ENCODE measurements at places on chromosomes 3 and 15.

- no peak for DNase-seq
Observed at GRCh38 chr3:26920646-26921478, 298.3 kb downstream of the LRRC3B start.

GRCh38 chr3:195061756-195062655 lies 209.0 kb downstream of the XXYLT1 start:
- no peak for DNase-seq

DNA sequence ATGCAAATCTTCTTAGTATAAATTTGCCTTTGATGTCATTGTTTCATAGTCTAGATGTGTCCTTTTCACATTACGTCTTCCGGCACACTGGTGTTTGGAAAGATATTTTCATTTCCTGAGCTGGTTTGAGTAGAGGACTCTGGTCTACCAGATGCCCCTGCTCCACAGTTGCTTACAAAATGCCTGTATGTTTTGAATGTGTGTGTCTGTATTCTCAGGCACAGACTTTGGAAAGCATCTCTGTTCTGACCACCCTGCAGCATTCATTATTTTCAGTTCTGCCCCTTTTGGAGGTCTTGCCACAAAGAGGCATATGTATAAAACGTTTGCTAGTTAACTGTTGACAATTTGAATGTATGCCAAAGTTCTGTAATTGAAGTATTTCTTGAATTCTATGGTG lies 236.0 kb upstream of the GOLIM4 start:
- DNase-seq: no peak

- no peak for DNase-seq
Observed at GRCh38 chr3:178483704-178484103, 52.5 kb upstream of the KCNMB2 start.

DNA sequence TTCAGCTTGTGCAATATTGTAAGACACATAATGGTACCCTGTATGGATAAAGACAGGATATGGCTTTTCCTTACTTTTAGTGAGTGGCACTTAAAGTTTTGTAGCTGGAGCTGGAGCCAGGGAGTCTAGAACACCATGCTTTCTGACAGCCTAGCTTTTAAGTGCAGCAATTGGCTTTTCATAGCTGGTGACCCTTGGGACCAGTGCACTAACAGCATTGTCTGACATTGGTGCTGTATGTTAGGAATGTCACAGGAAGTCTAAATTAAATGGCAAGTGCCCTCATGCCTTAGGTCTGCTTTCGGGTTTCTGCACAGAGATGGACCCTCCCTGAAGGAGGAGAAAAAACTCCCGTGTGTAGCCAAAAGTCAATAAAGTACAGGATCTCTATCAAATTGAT lies 628.2 kb downstream of the NR2F2 start:
- DNase-seq: no peak

DNA sequence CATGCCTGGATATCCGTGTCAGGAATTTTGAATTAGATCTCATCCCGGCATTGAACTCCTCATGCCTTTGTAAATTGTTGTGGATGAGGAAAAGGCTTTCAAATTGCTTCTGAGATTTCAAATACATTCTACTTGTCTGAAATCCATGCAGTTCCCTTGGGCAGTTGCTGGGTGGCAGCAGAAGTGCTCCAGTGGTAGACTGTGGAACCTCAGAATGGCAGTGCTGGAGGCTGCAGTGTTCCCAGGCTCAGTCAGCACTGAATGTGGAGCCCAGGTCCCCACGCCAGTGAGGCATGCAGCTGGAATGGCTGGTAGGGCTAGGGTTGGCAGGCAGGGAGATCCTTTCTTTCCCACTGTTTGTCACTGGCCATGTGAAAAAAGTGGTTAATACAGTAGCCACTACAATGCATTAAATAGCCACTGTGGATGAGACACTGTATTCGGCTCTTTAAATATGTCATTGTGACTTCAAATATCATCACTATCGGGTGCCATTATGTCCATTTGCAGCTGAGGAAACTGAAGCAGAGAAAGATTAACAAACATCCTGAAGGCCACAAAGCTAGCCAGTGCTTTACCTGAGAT lies 98.6 kb downstream of the TPRG1 start:
- no peak for DNase-seq

DNA sequence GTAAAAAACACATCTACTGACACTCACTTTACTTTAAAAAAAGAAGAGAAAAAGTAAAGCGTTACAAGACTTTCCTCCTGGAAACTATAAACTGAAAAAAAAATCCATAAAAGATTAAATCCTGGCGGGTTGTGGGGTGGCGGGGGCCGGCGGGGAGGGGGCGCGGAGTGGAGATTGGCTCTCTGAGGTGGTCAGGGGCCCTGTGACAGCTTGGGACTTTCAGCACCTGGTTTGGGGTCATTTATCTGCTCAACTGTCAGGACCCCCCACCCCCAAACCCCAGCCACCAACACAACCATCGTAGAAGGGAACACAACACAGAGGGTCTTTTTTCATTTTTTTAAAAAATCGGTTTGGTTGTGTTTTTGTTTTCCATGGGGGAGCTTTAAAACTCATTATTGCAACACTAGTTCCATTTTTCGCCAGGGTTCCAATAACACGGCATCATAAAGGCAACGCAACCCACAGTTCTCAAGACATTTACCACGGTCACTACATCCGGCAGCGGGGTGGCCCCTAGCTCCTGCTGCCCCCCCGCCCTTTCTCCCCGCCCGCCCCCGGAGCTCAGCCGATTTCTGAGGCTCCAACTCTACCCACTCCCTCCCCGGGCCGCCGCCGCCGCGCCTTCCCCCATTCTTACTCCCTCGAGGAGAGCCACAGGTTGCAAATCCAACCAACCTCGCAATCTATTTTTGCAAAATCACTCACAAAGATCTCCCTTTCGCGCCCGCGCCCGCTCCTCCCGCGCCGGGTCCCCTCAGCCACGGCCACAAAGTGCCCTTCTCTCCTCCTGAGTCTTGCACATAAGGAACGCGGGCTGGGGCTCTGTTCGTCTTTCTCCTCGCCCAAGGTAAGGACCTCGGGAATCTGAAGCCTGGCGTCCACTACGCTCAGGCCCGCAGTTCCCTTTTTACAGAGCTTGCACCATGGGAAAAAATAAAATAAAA lies 1.8 kb downstream of the BCL6 start:
- DNase-seq: peak; percentile 63

- DNase-seq: no peak
Observed at GRCh38 chr3:16140894-16141285, 33.6 kb upstream of the GALNT15 start.

DNA sequence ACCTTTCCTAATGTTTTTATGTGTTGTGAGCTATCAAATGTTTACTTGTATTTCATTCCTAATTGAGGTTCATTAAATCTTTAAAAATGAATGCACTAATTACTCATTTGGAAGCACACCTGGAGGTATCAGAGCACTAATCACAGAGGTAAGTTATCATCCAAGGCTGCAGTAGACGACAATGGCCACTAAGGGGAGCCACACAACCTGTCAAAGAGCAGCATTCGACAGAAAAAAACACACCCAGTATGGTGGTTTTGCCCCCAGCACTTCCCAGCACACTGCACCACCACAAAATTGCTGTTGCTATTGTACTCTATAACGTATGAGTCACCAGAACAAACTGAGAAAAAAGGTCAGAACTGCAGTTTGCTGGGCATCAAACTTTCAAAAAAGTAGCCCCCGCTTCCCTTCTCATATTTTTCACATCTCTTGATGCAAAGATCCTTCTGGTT lies 205.9 kb upstream of the IGF1R start:
- DNase-seq: peak; percentile 42

- no peak for DNase-seq
Observed at GRCh38 chr3:141647562-141647915, 90.6 kb upstream of the RNF7 start.

DNA sequence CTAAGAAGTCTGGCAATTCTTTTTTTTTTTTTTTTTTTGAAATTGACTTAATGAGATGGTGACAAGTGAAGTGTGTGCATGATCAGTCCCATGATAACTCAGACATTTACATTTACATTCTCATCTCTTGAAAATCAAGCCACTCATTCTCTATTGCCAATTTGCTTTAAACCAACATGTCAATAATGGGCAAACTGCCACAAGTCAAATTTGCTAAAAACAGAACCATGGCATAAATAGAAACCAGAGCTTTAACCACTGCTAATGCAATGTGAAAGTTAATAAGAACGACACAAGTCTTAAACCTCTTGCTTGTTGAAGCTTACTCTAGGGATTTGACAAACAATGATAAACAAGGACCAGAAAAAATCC lies 12.0 kb upstream of the COL8A1 start:
- no peak for DNase-seq

DNA sequence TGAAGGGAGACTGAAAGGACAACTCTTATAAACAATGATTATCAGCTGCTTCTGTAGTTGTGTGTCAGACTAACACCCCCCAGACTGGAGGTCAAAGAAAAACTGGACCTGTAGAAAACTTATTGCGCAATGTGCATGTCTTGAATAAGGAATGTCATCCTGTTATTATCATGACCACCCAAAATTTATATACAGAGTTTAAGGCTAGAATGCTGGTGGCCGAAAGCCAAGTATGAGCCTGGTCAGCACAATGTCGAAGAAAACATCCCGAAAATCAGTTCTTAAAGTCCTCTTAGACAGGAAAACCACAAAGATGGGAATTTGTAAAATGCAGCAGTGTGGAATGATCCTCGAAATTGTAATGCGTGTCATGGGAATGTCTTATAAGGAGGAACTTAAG lies 29.3 kb downstream of the RFTN1 start:
- no peak for DNase-seq

- DNase-seq: no peak
Observed at GRCh38 chr15:80155001-80155377, 2.2 kb downstream of the FAH start.

DNA sequence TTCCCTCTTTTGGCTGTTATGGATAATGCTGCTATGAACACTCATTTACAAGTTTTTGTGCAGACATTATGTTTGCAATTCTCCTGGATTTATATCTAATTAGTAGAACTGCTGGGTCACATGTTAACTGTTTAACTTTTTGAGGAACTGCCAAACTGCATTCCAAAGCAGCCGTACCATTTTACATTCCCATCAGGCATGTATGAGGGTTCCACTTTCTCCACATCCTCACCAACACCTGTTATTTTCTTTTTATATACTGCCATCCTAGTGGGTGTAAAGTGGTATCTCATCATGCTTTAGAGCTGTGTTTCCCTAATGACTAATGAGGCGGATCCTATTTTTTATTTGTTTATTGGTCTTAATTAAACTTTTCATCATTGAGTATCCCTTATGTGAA lies 9.2 kb downstream of the KPNA4 start:
- no peak for DNase-seq

DNA sequence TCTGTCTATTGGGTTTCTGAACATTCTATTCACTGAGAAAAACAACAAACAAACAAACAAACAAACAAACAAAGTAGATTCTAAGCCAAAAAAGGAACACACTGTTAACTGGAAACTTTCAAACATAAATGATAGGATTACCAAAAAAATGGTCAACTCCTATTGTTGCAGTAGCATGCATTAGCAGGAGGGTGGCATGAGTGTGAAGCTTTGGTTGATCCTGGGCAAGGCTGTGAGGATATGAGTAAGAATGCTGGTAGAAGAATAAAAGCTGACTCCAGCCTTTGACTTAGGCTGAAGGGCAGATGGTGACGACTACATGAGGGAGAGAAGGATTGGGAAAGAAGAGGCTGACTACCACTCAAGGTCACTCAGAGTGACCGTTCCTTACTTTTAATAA lies 810.3 kb downstream of the VGLL3 start:
- no peak for DNase-seq

DNA sequence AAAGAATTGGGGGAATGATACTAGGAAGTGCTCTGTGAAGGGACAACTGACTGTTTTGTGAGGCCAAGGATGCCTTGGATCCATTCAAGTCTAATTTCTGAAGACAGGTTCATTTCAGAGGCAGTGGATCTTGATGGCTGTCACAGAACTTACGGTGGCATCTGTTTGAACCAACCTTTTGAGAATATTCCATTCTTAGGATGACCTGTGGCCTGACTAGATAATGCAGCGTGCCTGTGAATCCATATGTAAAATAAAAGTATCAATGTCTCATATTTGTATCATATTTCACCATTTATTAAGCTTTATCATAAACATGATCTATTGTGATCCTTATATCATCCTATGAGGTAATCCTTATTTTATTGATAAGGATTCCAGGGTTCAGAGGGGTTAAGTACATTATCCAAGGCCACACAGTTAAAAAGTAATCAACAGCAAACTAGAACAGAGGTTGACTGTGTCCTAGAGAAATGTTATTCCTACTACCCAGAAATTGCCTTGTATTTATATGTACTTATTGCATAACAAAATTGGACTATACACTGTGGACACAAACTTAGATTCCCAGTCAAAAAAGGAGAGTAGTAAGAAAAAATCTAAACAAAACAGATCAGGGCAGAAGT lies 34.3 kb downstream of the IL1RAP start:
- DNase-seq: no peak

- DNase-seq: no peak
Observed at GRCh38 chr3:196842567-196843434, 24.9 kb upstream of the SENP5 start.

DNA sequence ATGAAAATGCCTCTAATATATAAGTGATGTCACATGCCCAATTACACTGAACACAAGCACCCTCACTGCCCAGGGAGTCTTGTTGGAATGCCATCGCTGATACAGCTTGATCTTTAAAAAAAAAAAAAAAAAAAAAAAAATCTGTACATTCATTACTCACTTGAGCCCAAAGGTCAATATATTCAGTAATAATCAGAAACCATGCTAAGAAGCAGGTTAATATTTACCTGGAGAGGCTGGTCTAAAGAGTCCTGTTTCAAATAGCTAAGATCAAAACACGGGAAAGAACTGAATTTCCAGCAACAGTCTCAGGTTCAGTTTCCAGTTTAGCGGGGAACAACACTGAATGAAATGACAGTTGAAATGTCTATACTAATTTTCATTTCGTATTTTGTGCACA lies 109.9 kb downstream of the UACA start:
- no peak for DNase-seq

DNA sequence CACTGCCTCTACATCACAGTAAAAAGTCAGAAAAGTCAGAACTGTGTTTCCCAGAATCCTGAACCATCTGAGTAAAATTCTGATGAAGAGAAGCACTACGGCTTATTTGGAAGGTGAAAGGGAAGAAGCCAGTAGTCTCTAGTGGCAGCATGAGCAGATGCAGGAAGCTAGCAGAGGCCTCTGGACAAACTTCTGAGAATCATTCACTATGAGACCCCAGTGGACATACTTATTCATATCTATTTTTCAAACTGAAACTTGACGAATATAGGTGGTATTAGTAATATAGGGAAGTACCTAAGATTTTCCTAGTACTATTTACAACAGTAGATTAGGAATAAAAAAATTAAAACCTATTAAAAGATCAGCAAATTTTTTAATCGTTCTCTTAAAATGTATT lies 272.8 kb upstream of the TTC14 start:
- DNase-seq: no peak

DNA sequence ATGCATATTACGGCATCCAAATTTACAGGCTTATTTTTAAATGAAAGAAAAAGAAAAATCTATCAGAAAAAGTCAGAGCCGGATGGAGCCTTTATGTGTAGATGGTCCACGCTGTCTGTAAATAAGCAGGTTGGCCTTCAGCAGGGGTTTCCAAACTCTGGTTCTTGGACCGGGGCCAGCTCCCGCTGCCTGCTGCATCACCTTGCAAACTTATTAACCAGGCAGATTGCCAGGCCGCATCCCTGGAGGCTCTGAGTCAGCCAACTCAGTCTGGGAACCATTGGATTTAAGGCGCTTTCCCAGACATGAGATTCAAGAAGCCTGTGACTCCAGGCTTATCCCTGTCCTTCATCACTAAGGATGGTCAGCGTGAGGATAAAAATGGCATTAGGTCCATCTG lies 212.4 kb downstream of the OPA1 start:
- DNase-seq: peak; percentile 68
